Uterus (tissue), 4 donors: ENCODE measurements at places on chromosomes 13 and 19. TPM values are rescaled to one million over a fixed set of nuclear protein-coding genes. Genes with fewer than 3 reads are reported as not detected.
A peak's percentile ranks its signal among the peaks of the same experiment; 100 is the strongest.

DNA sequence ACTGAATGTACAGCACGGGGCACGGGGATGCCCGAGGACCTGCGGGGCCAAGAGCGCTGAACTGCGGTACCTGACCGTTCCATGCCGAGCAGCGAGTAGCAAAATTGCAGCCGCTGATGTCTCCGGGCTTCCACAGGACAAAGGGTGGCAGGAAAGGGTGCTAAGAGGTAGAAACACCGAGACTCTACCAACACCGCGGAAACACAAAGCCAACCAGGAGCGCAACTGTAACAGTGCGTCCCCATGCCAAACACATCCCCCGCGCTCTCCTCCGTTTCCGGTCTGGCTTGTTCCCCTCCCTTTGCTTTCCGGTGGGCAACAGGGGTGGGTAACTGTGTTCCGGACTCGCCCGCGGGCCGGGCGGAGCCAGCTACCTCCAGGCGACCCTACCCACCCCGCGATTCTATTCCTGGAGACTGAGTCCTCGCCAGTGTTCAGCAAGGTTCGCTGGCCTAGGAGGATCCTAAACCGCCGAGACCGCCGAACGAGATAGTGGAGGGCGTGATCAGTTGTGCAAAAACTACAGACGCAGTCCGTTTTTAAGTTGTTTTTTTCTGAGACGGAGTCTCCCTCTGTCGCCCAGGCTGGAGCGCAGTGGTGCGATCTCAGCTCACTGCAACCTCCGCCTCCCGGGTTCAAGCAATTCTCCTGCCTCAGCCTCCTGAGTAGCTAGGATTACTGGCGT, 34.9 kb upstream of the NEK3 start:
- H3K27ac ChIP-seq = peak overlapping the region; percentile 89
- peak overlapping the region; percentile 85 for H3K4me3 ChIP-seq
- no peaks in the 10 kb centered on the region for H3K27me3 ChIP-seq

GRCh38 chr13:24263632-24264031, 45.7 kb upstream of the C1QTNF9 start:
- no peak overlapping the region for H3K4me3 ChIP-seq
- DNase-seq = no peak
- H3K4me1 ChIP-seq = no peaks in the 10 kb centered on the region
- no peaks in the 10 kb centered on the region for H3K36me3 ChIP-seq
- no peak overlapping the region for H3K27ac ChIP-seq

- DNase-seq = no peak
- no peaks in the 10 kb centered on the region for H3K27me3 ChIP-seq
- H3K36me3 ChIP-seq = no peaks in the 10 kb centered on the region
- H3K27ac ChIP-seq = no peak overlapping the region
Observed at GRCh38 chr19:13935765-13936510, 2.3 kb downstream of the PODNL1 start.

- no peaks in the 10 kb centered on the region for H3K27me3 ChIP-seq
- no peaks in the 10 kb centered on the region for H3K36me3 ChIP-seq
- no peaks in the 10 kb centered on the region for H3K4me1 ChIP-seq
- H3K4me3 ChIP-seq = no peak overlapping the region
- peak; percentile 85 for DNase-seq
Observed at GRCh38 chr19:42295831-42296525, 6.0 kb upstream of the PRR19 start.

Gene PLPPR3
- total RNA-seq = not detected

Gene CDX2
- 0.29 TPM for total RNA-seq

Gene FCAR
- total RNA-seq = 0.40 TPM

DNA sequence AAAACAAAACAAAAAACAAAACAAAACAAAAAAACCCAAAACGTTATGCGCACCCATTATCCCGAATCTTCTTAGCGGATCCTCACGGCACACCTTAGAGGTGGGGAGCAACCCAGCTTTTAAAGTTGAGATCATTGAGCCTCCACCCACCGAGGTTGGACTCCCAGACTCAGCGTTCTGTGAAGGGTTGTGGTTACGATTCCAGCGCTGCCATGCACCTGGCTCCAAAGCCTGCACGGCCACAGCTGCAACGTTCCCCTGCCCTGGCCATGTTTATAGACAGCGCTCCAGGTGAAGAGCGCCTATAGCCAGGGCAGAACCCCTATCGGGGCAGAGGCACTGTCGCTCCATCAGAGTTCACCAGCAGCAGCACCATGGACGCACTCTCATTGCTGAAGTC, 18.7 kb upstream of the LILRA2 start:
- no peaks in the 10 kb centered on the region for H3K36me3 ChIP-seq
- no peaks in the 10 kb centered on the region for H3K27me3 ChIP-seq
- no peak overlapping the region for H3K27ac ChIP-seq
- H3K4me1 ChIP-seq = no peaks in the 10 kb centered on the region

DNA sequence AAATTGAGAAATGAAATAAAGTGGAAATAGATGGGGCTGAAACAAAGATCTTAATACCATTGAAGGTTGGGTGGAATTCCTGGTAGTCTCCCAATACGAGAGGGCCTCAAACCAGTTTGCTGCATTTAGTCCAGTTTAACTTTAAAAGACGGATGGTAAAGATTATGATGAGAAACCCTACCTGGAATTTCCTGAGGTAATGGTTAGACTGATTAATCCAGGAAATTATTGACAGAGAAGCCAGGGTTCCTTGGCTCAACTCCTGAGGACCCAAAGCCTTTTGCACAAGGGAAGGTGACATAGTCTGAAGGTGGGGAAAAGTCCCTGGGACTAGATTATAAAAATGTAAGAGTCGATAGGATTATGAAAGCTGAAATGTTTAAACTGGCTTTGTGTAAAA, 133.2 kb upstream of the SLITRK5 start:
- DNase-seq = no peak
- no peak overlapping the region for H3K4me3 ChIP-seq
- no peaks in the 10 kb centered on the region for H3K27me3 ChIP-seq
- H3K27ac ChIP-seq = no peak overlapping the region

- no peak for DNase-seq
- H3K36me3 ChIP-seq = no peaks in the 10 kb centered on the region
- H3K27ac ChIP-seq = no peak overlapping the region
- H3K4me3 ChIP-seq = no peak overlapping the region
- no peaks in the 10 kb centered on the region for H3K27me3 ChIP-seq
- H3K4me1 ChIP-seq = no peaks in the 10 kb centered on the region
Observed at GRCh38 chr19:9531933-9532332, 6.5 kb downstream of the ZNF426 start.

Gene PNMA8C
- total RNA-seq = 0.73 TPM

DNA sequence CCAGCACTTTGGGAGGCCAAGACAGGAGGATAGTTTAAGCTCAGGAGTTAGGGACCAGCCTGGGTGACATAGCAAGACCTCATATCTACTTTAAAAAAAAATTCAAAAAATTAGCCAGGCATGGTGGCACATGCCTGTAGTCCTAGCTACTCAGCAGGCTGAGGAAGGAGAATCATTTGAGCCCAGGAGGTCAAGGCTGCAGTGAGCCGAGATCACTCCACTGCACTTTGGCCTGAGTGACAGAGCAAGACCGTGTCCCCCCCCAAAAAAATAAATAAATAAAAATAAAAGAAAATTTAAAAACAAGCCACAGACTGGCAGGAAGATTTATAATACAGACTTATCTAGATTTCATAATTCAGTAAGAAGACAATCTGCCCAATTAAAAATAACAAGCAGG, 14.8 kb downstream of the PSPC1 start:
- no peaks in the 10 kb centered on the region for H3K4me1 ChIP-seq
- no peak for DNase-seq
- no peaks in the 10 kb centered on the region for H3K27me3 ChIP-seq
- H3K27ac ChIP-seq = no peak overlapping the region

- no peak for DNase-seq
- H3K4me3 ChIP-seq = no peak overlapping the region
- H3K27ac ChIP-seq = no peak overlapping the region
- no peaks in the 10 kb centered on the region for H3K36me3 ChIP-seq
- H3K4me1 ChIP-seq = no peaks in the 10 kb centered on the region
Observed at GRCh38 chr13:107438251-107438650, 777.1 kb downstream of the LIG4 start.

Gene C19orf73
- not detected for total RNA-seq

- H3K27ac ChIP-seq = no peak overlapping the region
- no peak for DNase-seq
- peaks cover 8% of the 10 kb centered on the region for H3K4me1 ChIP-seq
- H3K4me3 ChIP-seq = no peak overlapping the region
Observed at GRCh38 chr13:75764926-75765310, 128.8 kb downstream of the LMO7 start.

GRCh38 chr13:46515803-46516202, 37.2 kb upstream of the LRCH1 start:
- no peak overlapping the region for H3K4me3 ChIP-seq
- no peaks in the 10 kb centered on the region for H3K36me3 ChIP-seq
- H3K27me3 ChIP-seq = no peaks in the 10 kb centered on the region
- DNase-seq = no peak

Gene ZNF433
- 10.6 TPM for total RNA-seq

DNA sequence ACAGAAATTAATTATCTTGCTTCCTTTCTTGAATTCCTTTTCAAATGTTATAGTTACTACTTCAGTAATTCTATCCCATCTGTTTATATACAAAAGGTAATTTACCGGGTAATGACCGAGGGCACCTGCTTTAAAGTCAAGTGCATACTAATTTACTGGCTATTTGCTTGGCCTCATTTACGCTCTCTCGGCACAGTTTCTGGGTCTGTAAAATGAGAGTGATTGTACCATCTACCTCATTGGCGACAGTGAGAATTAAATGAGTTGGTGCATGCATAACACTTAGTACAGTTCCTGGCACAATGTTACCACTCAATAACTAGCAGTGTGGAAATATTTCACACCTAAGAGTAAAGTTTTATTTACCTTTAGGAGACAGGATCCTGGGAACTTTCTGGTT, 111.6 kb downstream of the GGACT start:
- DNase-seq = no peak
- no peaks in the 10 kb centered on the region for H3K4me1 ChIP-seq
- H3K36me3 ChIP-seq = no peaks in the 10 kb centered on the region
- no peak overlapping the region for H3K27ac ChIP-seq
- H3K4me3 ChIP-seq = no peak overlapping the region

GRCh38 chr19:8030960-8031359, 21.6 kb upstream of the CCL25 start:
- no peak for DNase-seq
- H3K4me1 ChIP-seq = no peaks in the 10 kb centered on the region
- no peak overlapping the region for H3K27ac ChIP-seq
- H3K36me3 ChIP-seq = no peaks in the 10 kb centered on the region
- no peaks in the 10 kb centered on the region for H3K27me3 ChIP-seq

- no peak overlapping the region for H3K4me3 ChIP-seq
- H3K27ac ChIP-seq = no peak overlapping the region
- DNase-seq = no peak
- H3K36me3 ChIP-seq = no peaks in the 10 kb centered on the region
- peaks cover 34% of the 10 kb centered on the region for H3K27me3 ChIP-seq
- no peaks in the 10 kb centered on the region for H3K4me1 ChIP-seq
Observed at GRCh38 chr19:13505761-13506470, 363 bp downstream of the CACNA1A start.

DNA sequence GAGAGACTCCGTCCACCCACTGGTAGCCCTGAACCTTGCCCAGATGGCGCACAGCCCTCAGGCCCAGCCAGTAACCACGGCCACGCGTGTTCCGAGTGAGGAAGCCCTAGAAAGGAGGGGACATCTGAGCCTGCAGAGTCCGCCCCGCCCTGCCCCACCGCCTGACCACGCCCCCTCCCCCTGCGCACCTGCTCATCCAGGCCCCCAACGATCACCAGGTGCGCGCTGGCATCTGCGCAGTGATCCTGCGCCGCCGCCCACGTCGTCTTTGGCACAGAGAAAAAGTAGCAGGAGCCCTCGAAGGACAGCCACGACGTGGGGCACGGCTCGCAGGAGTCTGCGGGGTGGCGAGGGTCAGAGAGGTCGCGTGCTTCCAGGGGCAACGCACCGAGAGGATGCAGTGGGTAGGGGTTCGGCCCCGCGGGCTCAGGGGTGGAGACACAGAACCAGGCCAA, 2.1 kb downstream of the CLEC4G start:
- no peak overlapping the region for H3K27ac ChIP-seq
- H3K27me3 ChIP-seq = no peaks in the 10 kb centered on the region
- H3K36me3 ChIP-seq = no peaks in the 10 kb centered on the region
- no peak for DNase-seq

- H3K36me3 ChIP-seq = no peaks in the 10 kb centered on the region
- no peaks in the 10 kb centered on the region for H3K4me1 ChIP-seq
- peak overlapping the region; percentile 87 for H3K4me3 ChIP-seq
- no peaks in the 10 kb centered on the region for H3K27me3 ChIP-seq
Observed at GRCh38 chr13:44434766-44435141, 61.1 kb downstream of the SERP2 start.

DNA sequence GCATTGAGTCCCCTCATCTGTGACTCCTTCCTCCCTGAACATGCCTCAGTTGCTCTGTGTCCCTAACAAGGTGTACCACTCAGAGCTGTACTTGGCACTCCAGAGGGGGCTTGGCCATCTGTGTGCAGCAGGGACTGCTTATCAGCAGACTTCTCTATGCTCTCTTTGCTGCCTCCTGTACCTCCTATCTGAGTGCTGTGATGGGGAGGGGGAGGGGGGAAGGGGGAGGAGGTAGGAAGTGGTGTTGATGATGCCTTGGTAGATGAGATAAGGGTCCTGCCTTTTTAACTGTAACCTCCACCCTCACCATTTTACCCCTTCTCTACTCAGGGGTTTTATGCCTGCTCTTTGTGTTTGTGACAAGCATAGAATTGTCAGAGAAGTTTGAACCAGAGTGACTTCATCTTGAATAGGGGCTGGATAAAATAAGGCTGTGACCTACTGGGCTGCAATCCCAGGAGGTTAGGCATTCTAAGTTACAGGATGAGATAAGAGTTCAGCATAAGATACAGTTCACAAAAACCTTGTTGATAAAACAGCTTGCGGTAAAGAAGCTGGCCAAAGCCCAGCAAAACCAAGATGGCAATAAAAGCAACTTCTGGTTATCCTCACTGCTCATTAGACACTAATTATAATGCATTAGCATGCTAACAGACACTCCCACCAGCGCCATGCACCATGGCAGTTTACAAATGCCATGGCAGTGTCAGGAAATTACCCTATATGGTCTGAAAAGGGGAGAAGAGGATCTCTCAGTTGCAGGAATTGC, 13.2 kb downstream of the PCDH8 start:
- H3K4me1 ChIP-seq = no peaks in the 10 kb centered on the region
- no peaks in the 10 kb centered on the region for H3K27me3 ChIP-seq
- H3K4me3 ChIP-seq = no peak overlapping the region
- no peaks in the 10 kb centered on the region for H3K36me3 ChIP-seq
- H3K27ac ChIP-seq = no peak overlapping the region
- DNase-seq = no peak

- H3K27ac ChIP-seq = no peak overlapping the region
- H3K4me3 ChIP-seq = no peak overlapping the region
- H3K36me3 ChIP-seq = no peaks in the 10 kb centered on the region
- no peaks in the 10 kb centered on the region for H3K27me3 ChIP-seq
- DNase-seq = no peak
- no peaks in the 10 kb centered on the region for H3K4me1 ChIP-seq
Observed at GRCh38 chr13:38636073-38636472, 50.8 kb upstream of the FREM2 start.

Gene FUT6
- not detected for total RNA-seq

Gene RFX1
- 0.26 TPM for total RNA-seq

Gene FAM124A
- 7.2 TPM for total RNA-seq
